Muscle of back (tissue), 13 donors: ENCODE measurements at places on chromosomes 1 and 21.

DNA sequence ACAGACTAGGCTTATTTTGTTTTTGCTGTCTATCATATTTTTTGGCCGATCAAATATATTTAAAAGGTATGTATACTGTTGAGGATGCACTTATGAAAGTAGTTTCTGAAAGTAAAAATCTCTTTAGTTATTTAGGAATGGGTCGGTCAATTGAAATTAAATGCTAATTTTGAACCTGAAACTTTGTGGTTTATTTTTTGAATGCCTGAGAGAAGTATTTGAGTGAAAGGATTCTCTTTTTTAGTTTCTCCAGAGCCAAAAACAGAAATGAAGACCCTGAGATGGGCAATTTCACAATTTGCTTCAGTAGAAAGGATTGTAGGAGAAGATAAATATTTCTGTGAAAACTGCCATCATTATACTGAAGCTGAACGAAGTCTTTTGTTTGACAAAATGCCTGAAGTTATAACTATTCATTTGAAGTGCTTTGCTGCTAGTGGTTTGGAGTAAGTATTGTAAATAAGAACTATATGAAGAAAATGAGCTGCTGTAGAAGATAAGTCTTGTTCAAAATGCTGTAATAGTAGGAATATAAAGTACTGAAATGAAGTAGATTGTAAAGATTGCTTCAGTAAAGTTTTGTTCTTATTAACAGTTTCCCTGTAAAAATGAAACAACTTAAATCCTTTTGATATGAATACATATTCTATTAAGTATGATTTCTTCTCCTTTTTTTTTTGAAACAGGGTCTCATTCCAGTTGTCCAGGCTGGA lies 11.5 kb downstream of the USP1 start:
- DNase-seq: no peak

GRCh38 chr1:36109041-36109679 lies 15.9 kb downstream of the COL8A2 start:
- no peak for DNase-seq

DNA sequence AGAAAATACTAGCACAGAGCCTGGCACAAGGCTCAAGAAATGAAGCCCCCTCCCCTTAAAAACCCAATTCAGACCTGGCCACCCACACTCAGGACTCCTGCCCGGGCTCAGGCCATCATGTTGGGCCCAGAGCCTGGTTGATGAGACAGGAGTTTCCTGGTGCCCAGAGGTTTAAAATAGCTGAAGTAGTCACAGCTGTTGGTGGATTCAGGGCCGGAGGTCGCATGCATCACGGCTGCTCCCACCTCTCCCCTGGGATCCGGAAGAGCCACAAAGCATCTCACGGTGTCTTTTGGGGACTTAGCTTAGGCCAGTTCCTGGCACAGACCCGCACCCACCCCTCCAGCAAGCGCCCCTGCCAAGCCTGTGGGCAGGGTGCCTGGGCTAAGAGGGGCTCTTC lies 2.6 kb upstream of the PADI2 start:
- DNase-seq: no peak

- DNase-seq: peak; percentile 45
These were observed 103.7 kb upstream of the NFIA start for GRCh38 chr1:60978421-60979357.

- no peak for DNase-seq
These were observed at the start of gene RIPPLY3 for GRCh38 chr21:37006486-37007291. Gene RIPPLY3, plus strand, starts transcription at chr21:37006702. Its CDS starts 71 bp downstream, at chr21:37006773.

DNA sequence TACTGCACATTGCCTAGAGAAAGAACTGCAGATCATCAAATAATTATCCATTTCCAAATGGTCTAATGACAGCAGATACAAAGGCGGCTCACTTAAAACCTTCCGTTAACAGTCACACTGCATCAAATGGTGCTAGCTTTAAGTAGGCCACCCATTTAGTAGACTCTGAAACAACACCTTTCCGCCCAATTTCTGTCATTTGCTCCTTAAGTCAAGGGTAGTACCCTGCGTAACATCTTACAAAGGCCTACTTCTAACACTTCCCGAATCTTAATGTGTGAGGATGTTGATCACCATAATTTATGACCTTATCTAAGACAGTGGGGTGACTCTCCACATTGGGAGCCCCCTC lies 692 bp upstream of the RALGPS2 start:
- no peak for DNase-seq

- no peak for DNase-seq
These were observed 42.0 kb downstream of the IL23R start for GRCh38 chr1:67208217-67208616.

DNA sequence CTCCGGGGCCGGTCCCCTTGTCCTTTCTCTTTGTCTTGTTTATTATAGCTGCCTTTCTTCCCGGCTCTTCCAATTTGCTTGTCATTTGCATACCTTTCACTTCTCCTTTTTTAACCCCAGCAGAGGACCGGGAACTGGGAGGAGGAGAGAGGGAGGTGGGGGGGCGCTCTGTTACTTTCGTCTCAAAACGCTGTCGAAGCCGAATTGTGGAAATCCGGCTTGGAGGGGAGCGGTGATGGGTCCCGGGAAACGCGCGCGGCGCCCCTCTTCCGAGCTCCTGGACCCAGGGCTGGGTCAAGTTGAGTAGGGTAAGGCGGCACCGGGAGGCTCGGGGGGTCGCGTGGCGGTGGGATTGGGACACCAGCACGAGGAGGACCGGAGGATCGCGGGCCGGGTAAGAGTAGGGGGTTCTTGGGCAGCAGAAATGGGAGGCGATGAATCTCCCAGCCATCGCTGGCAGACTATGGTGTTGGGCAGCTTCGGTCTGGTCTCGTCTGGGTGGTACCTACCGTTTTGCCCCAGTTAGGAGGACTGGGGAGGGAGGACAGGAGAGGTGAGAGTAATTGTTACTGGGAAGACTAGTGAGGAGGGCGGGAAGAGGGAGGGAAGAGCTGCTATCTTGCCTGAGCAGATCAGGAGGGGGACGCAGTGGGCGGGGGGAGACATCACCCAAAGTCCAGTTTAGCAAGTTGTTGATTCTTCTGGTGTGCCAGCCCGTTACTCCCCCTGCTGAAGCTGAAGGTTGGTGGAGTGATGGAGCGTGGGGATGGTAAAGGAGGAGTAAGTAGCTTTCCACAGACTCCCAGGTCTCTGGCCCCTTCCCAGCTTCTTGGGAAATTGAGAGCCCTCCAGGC lies 1.5 kb downstream of the PROX1 start:
- DNase-seq: no peak

DNA sequence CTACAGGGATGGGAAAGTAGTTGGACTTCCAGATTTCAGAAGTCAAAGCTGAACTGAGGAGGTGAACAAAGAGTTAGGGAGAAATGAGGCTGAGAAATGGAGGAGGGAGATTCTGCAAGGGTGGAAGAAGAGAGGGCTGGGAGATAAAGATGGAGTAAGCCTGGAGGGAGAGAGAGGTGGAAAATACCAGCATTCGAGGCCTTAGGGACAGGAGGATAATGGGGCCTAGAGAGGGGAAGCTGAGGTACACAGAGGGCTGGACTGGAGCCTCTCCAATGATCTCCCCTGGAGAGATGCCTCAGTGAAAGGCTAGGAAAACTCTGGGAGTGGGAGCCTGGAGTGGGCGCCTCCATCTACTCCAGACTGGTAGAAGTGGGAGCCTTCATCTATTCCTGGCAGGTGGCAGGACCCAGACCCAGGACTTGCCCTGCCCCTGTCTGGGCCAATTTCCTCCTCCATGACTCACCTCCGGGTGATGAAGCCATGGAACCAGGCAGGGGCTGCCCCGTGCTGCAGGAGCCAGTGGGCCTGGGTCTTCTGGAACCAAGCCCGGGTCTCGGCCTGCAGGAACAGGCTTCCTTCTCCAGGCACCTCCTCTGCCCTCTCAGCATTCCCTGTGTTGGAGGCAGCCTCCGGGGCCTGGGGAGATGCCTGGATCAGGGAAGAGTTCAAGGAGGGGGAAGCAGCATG lies 1.9 kb downstream of the SH2D2A start:
- no peak for DNase-seq

DNA sequence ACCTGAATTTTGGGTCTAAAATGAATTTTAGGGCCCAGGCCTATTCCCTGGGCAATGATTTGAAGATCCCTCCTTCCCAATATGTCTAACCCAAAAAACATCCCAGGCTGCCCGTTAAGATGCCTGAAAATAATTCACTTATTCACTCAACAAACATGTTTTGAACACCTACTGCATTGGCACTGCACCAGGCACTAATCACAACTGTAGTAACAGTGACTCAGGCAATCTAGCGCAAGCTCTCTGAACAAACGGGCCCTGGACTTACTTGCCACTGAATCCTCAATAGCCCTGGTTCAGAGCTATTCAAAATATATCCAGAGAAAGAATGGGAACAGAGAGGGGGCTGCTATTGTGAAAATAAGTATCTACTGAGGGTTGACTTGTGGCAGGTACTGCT lies 4.2 kb downstream of the CD244 start:
- DNase-seq: no peak

GRCh38 chr1:81596341-81596740 lies 204.4 kb upstream of the ADGRL2 start:
- DNase-seq: no peak

DNA sequence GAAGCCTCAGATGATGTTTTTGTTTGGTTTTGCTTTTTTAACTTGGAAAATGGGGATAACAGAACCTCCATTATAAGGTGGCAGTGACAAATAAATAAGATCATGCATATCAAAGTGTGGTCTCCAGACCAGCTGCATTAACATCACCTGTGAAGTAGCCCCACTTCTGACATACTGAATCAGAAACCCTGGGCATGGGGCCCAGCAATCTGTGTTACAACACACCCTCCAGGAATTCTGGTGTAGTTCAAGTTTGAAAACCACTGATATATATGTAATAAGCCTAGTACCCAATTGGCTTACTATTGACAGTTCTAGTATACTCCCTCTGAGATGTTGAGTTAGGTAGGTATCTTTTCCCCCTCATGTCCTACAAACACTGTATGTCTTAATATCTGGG lies 24.1 kb upstream of the RNF19B start:
- no peak for DNase-seq

DNA sequence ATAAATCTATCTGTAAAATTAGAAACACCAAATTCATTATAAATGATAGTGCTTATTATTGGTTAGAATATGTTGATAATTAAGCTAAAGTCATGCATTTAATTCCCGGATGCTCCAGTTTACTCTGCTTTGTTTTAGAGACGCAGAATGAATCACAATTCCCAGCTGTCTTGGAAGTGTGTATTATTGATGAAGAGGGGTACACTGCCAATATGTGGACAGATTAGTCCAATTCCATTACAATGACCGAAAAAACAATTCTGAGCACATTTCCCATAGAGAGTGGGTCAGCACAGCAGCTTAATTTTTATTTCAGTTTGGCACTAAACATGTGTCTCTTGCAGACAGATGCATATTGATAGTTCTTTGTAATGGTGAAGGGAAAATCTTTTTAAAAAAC lies 146.7 kb downstream of the KCNT2 start:
- DNase-seq: peak; percentile 33

DNA sequence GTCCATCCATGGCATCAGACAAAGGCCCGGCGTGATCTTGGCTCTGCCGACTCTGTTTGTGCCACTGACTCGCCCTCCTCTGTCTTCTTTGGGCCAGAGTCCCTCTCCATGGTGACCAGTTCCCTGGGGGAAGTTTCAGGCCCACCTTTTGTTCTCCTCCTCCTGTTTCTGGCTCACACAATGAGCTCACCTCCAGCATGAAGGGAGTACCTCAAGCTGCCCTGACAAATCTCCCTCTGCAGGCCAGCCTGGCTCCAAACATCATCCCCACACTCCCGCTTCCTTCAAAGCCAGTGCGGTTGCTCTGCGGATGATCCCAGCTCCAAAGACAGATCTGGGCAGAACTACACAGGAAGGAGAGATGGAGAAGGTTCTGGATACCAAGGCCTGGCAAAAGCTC lies 576.6 kb downstream of the NPHP4 start:
- DNase-seq: no peak

DNA sequence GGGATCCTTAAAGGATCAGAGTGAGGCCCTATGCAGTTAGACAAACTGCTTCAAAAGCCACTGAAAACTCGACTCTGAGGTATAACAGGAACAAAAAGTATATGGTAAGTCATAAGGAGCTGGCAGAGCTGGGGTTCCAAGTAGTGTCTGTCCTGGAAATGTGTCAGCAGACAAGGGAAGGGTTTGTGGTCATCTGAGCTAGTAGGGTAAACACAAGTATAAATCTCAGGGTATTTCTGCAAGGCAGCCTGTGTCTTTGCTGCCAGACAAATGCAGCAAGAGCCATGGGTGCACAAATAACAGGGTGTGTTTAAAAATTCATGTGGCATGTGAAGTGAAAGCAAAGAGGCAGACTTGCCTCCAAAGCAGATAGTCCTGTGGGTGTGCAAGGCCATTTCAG lies 759.0 kb upstream of the ADAMTS5 start:
- no peak for DNase-seq
